Tongue (tissue), 3 donors: ENCODE measurements at places on chromosomes 16 and 17.

- no peak for DNase-seq
Measured at GRCh38 chr16:54077050-54077821, 209.4 kb downstream of the IRX3 start.

GRCh38 chr17:80460429-80460834 is 16.0 kb downstream of the NPTX1 start:
- peak; percentile 77 for DNase-seq

DNA sequence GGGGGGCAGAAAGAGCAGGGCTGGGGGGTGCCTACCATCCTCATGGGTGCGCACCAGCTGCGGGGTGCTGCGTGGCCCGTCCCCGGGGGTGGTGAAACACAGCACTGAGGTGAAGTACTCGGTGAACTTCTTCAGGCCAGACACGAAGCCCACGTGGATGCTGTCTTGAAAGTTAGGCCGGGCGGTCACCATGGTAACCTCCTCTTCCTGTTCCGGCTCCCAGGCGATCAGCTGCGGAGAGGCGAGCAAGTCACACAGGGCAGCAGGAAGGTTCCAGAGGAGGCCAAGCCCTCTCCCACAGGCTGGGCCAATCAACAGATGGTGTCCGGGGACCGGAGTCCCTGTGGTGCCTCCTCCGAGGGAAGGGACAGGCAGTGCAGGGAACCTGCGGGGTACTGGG is 90.1 kb upstream of the CDC42EP4 start:
- DNase-seq, result peak; percentile 53

GRCh38 chr16:74926805-74927204 is 58.1 kb downstream of the WDR59 start:
- no peak for DNase-seq

- DNase-seq, result no peak
Measured at GRCh38 chr17:36509272-36509985, 22.9 kb downstream of the ZNHIT3 start.

GRCh38 chr17:49290690-49291359 is 60.2 kb upstream of the PHOSPHO1 start:
- peak; percentile 61 for DNase-seq

GRCh38 chr17:42937712-42938596 is 26.3 kb downstream of the AARSD1 start:
- peak; percentile 76 for DNase-seq
